GM23338 (cell line): ENCODE measurements at places on chromosomes 7 and 10. TPM values are rescaled to one million over a fixed set of nuclear protein-coding genes. Genes with fewer than 3 reads are reported as not detected.

Gene KIF5B
- total RNA-seq = 81.8 and 86.4 TPM in 2 replicates

Gene AGMO
- total RNA-seq = 0.42 and 3.9 TPM in 2 replicates

Gene CRYGN
- 0.59 and 1.1 TPM in 2 replicates for total RNA-seq

Gene CYP3A5
- total RNA-seq = not detected in 2 replicates

GRCh38 chr10:30027057-30028005 is 32.1 kb downstream of the JCAD start:
- DNase-seq = peak; percentile 70

DNA sequence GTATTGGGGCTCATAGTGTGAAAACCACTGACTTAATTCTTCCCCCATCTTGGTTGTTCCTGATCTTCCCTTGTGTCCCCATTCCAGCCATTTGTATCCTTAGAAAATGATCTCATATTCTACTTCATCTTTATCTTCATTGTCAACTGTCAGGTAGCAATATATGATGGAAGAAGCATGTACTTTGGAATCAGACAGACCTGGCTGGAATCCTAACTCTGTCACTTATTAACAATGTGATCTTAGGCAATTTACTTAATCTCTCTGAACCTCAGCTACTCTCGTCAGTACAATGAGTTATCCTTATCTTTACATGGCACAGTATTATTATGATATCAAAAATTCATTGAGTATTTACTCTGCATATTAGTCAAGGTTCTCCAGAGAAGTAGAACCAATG is 10.1 kb downstream of the CFTR start:
- no peak for DNase-seq

DNA sequence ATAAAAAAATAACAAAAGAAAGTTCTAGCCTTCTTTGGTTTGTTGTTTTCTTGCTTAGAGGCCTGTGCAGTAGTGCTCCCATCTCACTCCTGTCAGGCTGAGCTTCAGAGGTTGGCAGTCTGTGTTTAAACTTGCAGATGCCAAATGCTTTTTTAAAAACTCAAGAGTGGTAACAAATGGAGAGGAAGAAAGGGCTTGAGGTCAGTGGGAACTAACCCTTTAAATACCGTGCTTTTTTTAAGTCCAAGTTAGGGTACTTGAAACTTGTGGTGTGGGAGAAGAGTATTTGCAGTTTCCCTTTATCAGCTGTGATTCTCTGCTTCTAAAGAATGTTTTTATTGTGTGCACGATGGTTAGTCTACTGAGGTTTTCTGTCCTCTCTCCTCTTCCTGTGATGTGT is 29.4 kb downstream of the ZRANB1 start:
- no peak for DNase-seq

DNA sequence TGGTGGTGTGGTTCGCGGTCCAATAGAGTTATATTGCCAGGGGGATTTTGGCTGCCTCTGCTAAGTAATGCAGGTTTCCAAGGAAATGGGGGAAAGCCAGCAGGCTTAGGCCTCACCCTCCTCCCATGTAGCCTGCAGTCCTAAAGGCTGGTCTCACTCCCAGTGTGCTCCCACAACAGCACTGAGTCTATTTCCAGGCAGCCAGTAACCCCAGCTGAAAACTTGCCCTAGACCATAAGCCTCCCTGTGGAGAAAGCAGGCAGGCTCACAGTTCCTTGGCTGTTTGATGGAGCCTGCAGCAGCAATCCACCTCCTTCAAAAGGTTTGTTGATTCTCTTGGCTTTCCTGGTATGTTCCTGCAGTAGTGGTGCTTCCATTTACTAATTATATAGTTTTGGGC is 220.0 kb upstream of the ZNF804B start:
- no peak for DNase-seq

DNA sequence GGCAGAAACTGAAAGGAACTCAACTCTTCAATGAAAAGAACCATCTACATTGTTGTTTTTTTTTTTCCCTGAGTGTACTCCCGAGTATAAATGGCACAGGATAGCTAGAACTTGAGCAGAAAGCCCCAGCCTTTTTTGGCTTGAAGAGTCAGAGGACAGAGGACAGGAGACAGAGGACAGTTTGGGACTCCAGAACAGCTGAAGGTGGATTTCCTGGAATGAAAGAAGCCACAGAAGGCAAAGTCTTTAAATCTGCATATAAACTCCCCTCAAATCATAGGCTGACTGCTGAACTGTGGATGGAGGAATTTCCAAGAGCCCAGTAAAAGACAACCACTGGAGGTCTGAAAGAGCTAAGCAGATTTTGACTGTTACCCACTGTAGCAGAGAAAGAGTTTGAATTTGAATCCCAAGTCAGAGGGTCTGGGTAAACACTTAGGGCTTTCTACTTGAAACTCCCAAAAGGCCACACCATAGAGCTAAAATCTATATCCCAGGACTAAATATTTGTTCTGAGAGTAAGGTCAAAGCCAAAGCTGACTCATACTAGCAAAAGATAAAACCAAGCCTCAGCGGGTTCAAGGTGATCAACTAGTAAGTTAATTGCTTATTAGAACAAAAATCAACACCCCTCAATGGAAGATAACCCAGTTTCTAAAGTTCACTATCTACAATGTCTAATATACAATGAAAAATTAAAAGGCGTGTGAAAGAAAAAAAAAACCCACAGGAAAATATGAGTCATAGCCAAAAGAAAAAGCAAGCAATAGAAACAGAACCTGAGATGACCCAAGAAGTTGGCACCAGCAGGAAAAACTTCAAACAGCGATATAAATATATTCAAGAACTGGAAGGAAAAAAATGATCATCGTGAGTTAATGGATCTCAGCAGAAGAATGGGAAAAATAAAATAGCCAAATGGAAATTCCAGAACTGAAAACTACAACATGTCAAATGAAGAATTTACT is 1.8 kb upstream of the OPN1SW start:
- DNase-seq = no peak

DNA sequence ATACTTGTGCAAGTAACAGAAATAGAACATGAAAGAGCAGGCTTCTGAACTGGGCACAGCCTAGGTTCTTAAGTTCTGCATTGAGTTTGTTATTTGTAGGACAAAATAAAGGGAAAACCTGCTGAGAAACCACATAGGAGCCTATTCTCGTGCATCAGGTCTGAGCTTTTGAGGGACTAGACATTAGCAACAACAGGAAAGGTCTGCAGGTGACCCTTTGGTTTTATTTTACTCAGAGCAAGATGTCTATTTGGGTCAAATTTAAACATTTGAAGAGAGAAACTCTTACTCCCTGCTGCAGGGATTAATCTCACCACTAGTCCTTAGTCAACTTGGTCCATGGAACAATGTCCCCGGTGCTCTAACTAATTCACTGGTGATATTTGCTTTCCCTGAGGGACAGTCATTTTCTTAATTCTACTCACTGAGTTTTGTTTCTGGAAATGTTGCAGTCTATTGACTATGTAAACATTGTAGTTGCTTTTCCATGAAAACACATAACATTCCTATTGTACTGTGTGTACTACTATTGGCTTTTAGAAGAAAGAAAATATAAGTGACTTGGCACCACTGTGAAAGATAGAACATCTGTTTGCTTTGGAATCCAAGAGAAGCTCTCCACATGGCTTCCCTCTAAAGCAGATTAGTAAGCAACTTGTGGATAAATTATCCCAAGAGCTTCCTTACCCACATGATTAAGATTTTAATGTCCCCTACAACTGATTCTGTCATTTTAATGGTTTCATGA is 108.2 kb downstream of the CHRM2 start:
- peak; percentile 8 for DNase-seq
